ENCODE measurements at places on chromosomes 1 and 21.

- no peak for DNase-seq
Observed at GRCh38 chr1:159983681-159984080, 29.6 kb upstream of the SLAMF9 start.

DNA sequence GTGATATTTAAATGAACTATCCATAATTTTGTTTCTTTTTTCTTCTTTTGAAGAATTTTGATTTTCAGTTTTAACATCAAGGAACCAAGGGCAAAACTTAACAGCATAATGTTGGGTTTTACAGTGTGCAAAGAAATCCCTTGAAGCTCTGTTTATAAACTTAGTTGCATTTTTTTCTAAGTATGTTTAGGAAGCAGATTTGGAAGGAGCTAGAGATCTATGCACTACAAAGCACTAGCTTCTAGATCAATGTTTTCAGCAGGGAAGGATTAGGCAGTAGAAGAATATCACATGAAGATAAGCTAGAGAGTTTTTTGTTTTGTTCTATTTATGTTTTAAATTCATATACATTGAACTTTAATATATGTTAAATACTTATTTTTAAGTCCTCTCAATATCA, 250.6 kb upstream of the C1orf105 start:
- no peak for DNase-seq

DNA sequence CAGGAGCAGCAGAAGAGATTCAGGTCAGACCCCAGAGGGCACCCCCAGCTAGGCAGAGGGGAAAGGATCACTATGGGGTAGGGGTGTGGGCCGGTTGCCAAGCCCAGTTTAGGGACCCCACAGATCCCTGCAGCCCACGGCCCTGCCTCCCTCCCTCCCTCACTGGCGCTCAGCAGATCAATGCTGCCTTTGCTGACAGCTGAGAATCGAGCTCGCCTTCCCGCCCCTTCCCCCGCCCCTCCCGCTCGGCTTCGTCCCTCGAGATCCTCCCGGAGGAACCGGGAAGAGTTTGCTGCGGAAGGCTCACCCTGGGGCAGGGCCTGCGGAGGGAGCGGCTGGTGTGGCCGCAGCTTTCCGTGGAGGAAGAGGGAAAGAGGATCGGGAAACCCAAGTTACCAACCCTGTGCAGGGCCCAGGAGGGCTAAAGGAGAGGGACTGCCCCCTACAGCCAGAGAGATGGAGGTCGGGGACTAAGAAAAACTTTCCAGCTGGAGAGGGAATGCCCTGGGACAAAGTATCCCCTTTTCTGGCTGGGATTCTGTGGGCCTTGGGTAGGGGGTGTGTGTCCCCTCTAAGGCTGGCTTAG, 1.1 kb upstream of the KCNQ4 start:
- DNase-seq, result no peak

- DNase-seq, result no peak
Observed at GRCh38 chr1:214066936-214067335, 79.2 kb downstream of the PROX1 start.

GRCh38 chr1:78359666-78360065, 131.1 kb upstream of the PTGFR start:
- no peak for DNase-seq

- no peak for DNase-seq
Observed at GRCh38 chr1:214372092-214372491, 91.1 kb downstream of the SMYD2 start.
